Choroid plexus epithelial cell (primary cell): ENCODE measurements at places on chromosomes 1 and 21.

DNA sequence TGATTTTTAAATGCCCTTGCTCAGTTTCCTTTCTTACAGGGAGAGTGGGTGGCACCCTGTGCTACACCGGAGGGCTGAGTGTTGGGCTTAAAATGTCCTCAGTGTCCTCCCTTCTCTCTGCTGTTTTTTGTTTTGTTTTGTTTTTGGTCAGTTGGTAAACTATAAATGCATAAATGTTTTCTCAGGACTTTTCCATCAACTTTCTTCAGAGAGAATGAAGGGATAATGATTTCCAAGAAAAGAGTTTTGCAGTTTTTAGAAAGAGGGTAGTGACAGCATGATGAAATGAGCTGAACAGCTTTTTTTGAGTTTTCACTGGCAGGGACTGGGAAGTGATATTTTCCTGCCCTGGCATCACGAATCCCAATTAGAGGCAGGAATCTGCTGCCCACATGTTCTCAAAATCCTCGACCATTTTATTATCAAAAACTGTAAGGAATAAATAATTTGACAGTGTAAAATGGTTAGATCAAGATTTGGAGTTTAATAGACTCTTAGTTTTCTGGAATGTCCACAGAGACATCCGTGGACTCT is 15.2 kb downstream of the LAMC1 start:
- DNase-seq, result no peak

GRCh38 chr1:90925928-90926869 is 95.6 kb downstream of the ZNF644 start:
- DNase-seq, result peak; percentile 93

GRCh38 chr1:47598357-47598756 is 160.5 kb downstream of the FOXD2 start:
- no peak for DNase-seq

DNA sequence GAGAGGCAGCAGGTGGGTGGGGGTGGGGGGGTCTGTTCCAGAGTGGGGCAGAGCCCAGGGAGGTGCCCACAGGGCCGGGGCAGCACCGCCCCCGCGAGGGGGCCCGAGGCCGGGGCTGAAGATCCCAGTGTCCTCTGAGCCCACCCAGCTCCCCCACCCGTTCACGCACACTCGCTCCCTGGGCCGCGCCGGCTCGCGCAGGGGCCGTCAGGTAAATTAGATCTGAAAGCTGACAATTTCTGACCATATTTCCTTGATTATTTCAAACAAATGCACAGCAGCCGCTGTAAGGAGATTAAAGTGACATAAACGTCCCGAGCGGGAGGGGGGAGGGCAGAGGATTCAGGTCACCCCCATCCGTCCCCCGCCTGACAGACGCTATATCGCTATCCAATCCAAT is 118.0 kb downstream of the CASZ1 start:
- DNase-seq, result no peak

GRCh38 chr1:29633771-29634170 is 397.4 kb downstream of the PTPRU start:
- no peak for DNase-seq

- DNase-seq, result no peak
Observed at GRCh38 chr21:46180778-46181391, 3.4 kb downstream of the SPATC1L start.

DNA sequence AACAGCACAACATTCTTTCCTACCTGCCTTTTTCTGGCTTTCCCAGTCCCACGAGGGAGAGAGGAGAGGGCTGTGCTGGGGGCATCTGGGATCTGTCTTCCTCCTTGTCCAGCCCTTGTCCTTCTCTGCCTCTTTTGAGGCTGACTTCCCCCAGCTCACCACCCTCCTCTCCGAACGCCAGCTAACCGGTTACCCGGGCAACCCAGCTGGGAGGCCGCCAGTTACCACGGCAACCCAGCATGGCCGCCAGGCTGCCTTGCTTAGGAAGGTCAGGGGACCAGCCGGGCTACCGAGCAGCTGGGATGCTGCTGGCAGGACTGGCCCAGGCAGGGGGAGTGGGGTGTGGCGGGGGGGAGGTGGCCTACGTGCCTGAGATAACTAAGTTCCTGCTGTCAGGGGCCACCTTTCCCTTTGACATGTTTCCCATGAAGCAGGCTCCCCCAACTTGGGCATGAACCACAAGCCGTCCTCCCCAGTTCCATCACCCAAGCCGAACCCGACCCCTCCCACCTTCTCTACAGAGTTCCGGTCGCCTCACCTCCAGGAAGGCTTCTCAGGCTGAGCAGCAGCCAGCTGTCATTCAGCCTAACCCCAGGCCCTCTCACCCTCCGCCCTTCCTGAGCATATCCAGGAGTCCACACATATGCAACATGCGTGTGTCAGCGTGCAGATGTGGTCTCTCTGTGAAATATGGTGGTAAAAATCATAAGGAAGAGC is 8.7 kb downstream of the PLEKHA6 start:
- peak; percentile 82 for DNase-seq

DNA sequence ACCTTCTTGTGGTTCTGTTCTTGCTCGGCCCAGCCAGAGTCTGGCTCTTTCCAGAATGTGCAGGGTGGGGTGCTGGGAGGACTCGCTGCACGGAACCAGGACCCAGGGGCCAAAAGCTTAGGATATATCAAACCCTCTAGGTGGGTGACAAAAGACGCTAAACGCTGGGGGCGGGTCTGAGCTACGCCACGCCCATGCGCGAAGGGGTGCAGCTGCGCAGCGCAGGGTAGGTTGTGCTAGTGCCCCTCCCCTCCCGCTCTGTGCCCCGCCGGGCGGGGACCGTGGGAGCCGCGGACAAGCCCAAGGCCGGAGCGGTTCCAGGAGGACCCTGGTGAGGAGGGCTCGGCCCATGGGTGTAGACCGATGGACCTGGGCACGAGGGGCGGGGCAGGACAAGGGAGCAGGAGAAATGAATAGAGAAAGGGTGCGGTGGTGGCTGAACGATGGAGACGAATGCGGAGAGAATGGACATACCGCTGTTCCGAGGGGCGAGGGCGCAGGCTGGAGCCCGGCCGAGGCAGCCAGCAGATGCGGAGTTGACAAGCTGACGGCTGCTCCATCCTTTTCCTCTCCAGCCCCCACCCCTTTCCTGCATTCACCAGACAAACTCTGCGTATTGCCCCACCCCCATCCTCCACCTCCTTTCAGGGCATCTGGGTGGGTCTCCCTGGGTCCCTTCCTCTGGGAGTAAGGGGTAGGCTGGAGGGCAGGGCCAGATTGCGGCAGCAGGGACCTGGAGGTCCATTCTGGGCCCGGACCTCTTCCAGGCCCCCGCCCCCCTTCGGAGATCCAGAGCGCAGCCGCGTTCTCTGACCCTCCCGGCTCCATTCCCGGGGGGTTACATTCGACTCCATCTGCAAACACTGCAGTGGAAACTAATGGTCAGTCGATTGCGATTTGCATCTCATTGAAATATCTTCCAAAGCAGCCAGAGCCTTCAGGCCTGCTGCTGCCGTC is at the start of gene RUSC1:
RUSC1 (plus strand) TSS at position 234 of the 957 bp plus-strand sequence. CDS start 880 bp downstream, outside the sequence.
- peak; percentile 58 for DNase-seq

DNA sequence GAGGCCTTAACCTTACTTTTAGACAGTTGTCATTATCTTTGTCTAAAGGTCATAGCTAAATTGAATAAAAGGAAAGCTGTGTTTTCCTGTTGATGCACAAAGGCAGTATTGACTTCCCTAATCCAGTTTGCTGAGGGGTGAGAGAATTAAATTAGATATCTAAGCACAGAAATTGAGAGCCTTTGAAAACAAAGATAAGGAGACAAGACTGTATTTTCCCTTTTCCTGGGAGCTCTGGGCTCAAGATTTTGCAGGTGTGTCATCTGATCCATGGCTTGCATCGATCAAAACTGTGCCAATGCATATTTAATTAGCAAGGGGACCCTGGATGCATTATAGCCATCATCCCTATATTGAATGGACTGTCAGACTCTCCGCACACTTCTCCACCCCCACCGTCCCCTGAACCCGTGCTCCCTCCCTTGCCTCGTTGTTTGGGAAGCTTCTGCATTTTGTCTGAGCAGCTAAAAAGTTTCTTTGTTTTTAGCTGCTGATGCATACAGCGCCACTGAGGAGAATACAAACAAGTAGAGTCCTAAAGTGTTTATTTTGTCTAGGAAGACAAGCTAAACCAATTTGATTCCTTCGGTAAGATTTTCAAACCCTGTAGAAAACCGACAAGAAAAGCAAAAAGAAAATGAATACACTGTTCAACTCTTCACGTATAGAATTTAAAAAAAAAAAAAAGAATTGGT is 186.3 kb downstream of the NFIA start:
- no peak for DNase-seq

DNA sequence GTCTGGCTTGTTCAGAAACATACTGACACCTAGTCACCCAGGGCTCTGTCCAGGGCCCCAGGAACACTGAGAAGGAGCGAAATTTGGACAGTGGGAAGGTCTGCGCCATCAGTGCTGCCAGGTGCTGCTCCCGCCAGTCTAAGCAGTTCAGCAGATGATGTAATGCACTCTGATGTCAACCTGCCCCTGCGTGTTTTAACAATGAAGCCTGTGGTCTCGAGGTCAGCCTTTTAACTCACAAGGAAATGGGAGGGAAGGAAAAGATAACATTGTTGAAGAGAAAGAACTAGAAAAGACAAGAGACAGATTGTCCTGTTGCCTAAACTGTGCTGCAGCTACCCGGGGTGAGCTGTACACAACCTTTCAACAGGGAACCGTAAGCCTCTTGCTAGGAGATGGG is 126.6 kb upstream of the IFFO2 start:
- peak; percentile 57 for DNase-seq

- DNase-seq, result peak; percentile 85
Observed at GRCh38 chr1:205775015-205775716, at the start of gene RAB29. RAB29 (minus strand) TSS chr1:205775482; CDS start chr1:205774956, 526 bp downstream.
